Activated CD8-positive, alpha-beta memory T cell treated with anti-CD3 and anti-CD28 coated beads for 48 hours (primary cell): ENCODE measurements at places on chromosomes 11 and 22.

GRCh38 chr22:44730022-44730393 is 22.4 kb upstream of the ARHGAP8 start:
- no peak for DNase-seq

- DNase-seq = no peak
These were observed 25.6 kb downstream of the SMCO4 start for GRCh38 chr11:93517611-93518010.

DNA sequence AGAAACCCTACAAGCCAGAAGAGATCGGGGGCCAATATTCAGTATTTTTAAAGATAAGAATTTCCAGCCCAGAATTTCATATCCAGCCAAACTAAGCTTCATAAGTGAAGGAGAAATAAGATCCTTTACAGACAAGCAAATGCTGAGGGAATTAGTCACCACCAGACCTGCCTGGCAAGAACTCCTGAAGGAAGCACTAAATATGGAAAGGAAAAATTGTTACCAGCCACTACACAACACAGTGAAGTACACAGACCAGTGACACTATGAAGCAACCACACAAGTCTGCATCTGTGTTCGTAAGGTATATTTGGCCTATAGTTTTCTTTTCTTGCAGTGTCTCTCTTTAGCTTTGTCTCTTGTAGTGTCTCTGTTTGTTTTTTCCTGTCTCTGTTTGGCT is 29.0 kb downstream of the TMEM225 start:
- no peak for DNase-seq

DNA sequence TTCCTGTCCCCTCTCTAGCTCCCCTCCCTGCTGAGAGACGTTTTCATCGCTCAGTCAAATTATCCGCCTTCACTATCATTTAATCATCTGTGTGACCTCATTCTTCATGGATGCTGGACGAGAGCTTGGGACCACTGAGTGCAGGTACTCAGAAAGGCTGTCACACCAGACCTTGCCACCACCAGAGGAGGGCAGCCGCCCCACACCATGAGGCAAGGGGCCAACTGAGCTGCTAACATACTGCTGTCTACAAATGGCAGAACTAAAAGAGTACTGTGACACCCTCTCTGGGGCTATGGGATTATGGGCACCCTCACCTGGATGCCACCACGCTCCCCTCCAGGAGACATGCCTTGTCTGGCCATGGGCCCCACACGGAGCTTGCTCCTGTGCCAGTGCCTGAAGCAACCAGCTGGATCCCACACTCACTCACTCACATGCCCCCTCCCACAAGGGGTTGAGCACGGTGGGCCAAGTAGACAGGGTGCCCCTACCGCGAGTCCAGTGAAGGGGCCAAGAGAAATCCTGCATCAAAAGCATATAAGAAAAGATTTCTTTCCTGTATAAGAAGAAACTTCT is 670.0 kb upstream of the CCDC90B start:
- no peak for DNase-seq

GRCh38 chr11:12417691-12418611 is 40.6 kb downstream of the PARVA start:
- no peak for DNase-seq

DNA sequence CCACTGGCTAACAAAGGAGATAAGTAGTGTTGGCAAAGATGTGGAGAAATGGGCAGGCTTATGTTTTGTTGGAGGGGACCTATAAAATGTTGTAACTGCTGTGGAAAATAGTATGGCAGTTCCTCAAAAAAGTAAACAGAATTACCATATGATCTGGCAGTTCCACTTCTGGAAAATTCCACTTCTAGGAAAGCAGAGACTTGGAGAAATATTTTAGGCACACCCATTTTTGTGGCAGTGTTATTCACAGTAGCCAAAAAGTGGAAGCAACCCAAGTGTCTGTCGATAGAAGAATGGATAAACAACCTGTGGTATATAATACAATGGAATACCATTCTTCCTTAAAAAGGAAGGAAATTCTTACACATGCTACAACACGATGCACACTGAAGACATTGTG is 57.0 kb upstream of the ADORA2A start:
- DNase-seq = no peak

DNA sequence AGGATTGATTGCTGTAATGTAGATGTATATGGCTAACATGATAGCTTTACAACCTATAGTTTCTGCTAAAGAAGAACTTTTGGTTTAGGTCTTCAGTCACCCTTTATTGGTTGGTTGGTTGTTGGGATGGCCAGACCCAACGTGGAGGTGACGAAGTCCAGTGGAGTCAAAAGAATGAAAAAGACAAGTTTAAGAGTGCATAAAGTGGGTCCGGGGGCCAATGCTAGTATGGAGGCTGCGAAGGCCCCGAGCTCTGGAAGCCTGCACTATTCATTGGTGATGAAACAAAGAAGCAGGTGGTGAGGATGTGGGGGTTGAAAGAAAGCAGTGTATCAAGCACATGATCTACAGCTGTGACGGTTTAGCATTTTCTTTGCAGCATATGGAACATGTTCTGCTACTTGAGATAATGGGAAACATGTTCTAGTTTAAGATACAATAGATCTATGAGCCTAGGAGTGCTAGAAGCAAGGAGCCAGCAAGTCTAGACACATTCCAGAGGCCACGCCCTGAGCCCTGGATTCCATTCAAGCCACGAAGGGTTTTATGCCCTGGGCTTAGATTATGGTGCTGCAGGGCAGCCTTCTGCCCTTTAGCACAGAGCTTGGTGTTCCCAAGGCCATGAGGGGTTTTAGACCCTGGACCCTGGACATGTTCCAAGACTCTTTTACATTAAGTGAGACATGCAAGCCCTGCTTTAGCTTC is 6.3 kb downstream of the TCP11L1 start:
- no peak for DNase-seq

GRCh38 chr11:110939471-110939870 is 227.2 kb upstream of the ARHGAP20 start:
- DNase-seq = no peak

- DNase-seq = no peak
These were observed at the start of gene FXYD6 for GRCh38 chr11:117876341-117877119. Gene FXYD6, minus strand, starts transcription at chr11:117876658. Its CDS starts 33,882 bp downstream, at chr11:117842776.

GRCh38 chr11:59778122-59778521 is 22.9 kb downstream of the STX3 start:
- no peak for DNase-seq

GRCh38 chr22:43118953-43119458 is 8.5 kb downstream of the BIK start:
- DNase-seq = no peak
